Calu3 (cell line): ENCODE measurements at places on chromosomes 6 and 20. TPM values are rescaled to one million over a fixed set of nuclear protein-coding genes. Genes with fewer than 3 reads are reported as not detected.

Gene PPIL4
- 21.5 and 22.6 TPM in 2 replicates for total RNA-seq

Gene SPATS1
- total RNA-seq = not detected in 2 replicates

Gene DNAH8
- total RNA-seq = 0.05 TPM in 1 of 2 replicates, not detected in the other

Gene LTA
- total RNA-seq = not detected in 2 replicates

Gene ZSCAN9
- total RNA-seq = 24.6 and 25.8 TPM in 2 replicates

Gene HAO1
- not detected in 2 replicates for total RNA-seq

Gene SNTA1
- total RNA-seq = 5.1 and 7.6 TPM in 2 replicates

Gene ECI2
- 15.8 and 19.7 TPM in 2 replicates for total RNA-seq

Gene CDKAL1
- total RNA-seq = 37.8 and 39.6 TPM in 2 replicates

Gene NCOA3
- 60.3 and 63.8 TPM in 2 replicates for total RNA-seq

Gene SLC35F1
- total RNA-seq = not detected in 2 replicates

Gene TENT5A
- total RNA-seq = 9.7 and 17.4 TPM in 2 replicates

Gene EDN3
- not detected in 2 replicates for total RNA-seq

Gene LY6G6D
- total RNA-seq = not detected in 2 replicates

Gene GNMT
- 0.45 TPM in 1 of 2 replicates, not detected in the other for total RNA-seq

Gene ZC2HC1B
- total RNA-seq = not detected in 2 replicates

Gene RBBP8NL
- 6.2 and 6.4 TPM in 2 replicates for total RNA-seq

Gene DCDC2
- total RNA-seq = 80.4 and 91.8 TPM in 2 replicates

Gene SNX3
- total RNA-seq = 132 and 158 TPM in 2 replicates

Gene FOXQ1
- 46.1 and 51.0 TPM in 2 replicates for total RNA-seq

Gene PPP1R18
- total RNA-seq = 22.0 and 28.2 TPM in 2 replicates

Gene ZNF76
- 52.0 and 60.0 TPM in 2 replicates for total RNA-seq

Gene ETV7
- 2.6 and 8.7 TPM in 2 replicates for total RNA-seq

Gene EFCAB8
- 1.1 and 2.5 TPM in 2 replicates for total RNA-seq

Gene RAMACL
- 1.3 and 2.2 TPM in 2 replicates for total RNA-seq

Gene TRERF1
- total RNA-seq = 0.81 and 1.4 TPM in 2 replicates

Gene CSNK2A1
- total RNA-seq = 110 and 113 TPM in 2 replicates

Gene NKX2-2
- total RNA-seq = not detected in 2 replicates

Gene HLA-DRA
- 173 and 283 TPM in 2 replicates for total RNA-seq

Gene OXT
- not detected in 2 replicates for total RNA-seq

Gene PDYN
- total RNA-seq = not detected in 2 replicates

Gene CEP250
- 49.0 and 61.0 TPM in 2 replicates for total RNA-seq

Gene NTSR1
- not detected in 2 replicates for total RNA-seq

Gene IRAK1BP1
- total RNA-seq = 4.2 and 4.5 TPM in 2 replicates

Gene PRR18
- total RNA-seq = 0.19 TPM in 1 of 2 replicates, not detected in the other

Gene SNAP25
- 0.73 and 0.83 TPM in 2 replicates for total RNA-seq

Gene DYNLRB1
- total RNA-seq = 214 and 229 TPM in 2 replicates

Gene NEURL2
- total RNA-seq = 6.8 and 8.3 TPM in 2 replicates

Gene ZNF311
- total RNA-seq = 1.4 and 2.2 TPM in 2 replicates

Gene SGK2
- total RNA-seq = 45.6 and 46.5 TPM in 2 replicates

Gene ABRACL
- total RNA-seq = 36.1 and 40.4 TPM in 2 replicates

Gene MACROD2
- total RNA-seq = 28.1 and 29.4 TPM in 2 replicates
